ENCODE measurements at places on chromosomes 5 and 9.

DNA sequence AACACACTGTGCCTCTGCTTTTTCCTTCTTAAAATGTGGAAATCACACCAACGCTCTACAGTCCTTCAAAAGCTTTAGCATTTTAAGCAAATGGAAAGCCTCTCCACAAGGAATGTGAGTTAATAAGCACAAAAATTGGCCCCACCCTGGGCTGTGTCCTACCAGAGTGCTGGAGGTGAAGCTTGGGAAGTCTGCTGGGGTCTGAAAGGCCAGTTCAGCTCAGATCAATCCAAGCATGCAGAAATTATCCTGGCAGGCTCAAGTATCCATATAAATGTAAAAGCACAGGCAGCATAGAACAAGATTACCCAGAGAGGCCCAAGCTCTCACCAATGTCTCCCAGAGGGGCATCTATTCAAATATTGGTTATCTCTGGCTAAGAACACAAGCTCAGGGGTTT, 98.5 kb downstream of the ESM1 start:
- no peaks in the 10 kb centered on the region for H3K36me3 ChIP-seq
- no peak overlapping the region for H3K27ac ChIP-seq
- no peak overlapping the region for H3K4me3 ChIP-seq
- H3K27me3 ChIP-seq, result peaks cover 74% of the 10 kb centered on the region

- peak overlapping the region; percentile 97 for H3K4me3 ChIP-seq
- peaks cover 4% of the 10 kb centered on the region for H3K36me3 ChIP-seq
- peaks cover 15% of the 10 kb centered on the region for H3K4me1 ChIP-seq
- no peaks in the 10 kb centered on the region for H3K27me3 ChIP-seq
These were observed 817 bp upstream of the GNE start for GRCh38 chr9:36258996-36259533.

GRCh38 chr5:72658761-72659540, 151.7 kb upstream of the ZNF366 start:
- H3K27me3 ChIP-seq, result peaks cover 2% of the 10 kb centered on the region
- no peak overlapping the region for H3K27ac ChIP-seq
- no peaks in the 10 kb centered on the region for H3K4me1 ChIP-seq
- H3K4me3 ChIP-seq, result no peak overlapping the region
- no peaks in the 10 kb centered on the region for H3K36me3 ChIP-seq

GRCh38 chr9:114157516-114158176, 2.3 kb downstream of the COL27A1 start:
- peaks cover 32% of the 10 kb centered on the region for H3K27me3 ChIP-seq
- H3K4me3 ChIP-seq, result no peak overlapping the region
- DNase-seq, result no peak
- H3K36me3 ChIP-seq, result no peaks in the 10 kb centered on the region
- H3K27ac ChIP-seq, result no peak overlapping the region
- peaks cover 11% of the 10 kb centered on the region for H3K4me1 ChIP-seq

DNA sequence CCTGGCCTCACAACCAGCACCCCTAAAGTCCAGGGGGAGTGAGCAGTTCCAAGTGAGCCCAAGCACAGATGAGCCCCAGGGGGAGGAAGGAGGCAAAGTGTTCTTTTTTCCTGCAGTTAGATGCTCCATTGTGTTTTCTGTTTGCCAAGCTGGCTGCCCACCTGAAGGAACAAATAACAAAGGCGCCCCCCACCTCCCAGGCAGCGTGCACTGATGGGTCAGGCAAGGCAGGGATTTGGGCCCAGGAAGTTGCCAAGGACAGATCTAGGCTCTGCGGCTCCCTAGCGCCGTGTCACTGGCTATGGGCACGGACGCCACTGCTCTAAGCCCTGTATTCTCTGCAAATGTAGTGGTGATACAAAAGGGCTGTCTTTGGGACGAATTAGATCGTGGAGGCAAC, 21.8 kb downstream of the FGF1 start:
- no peaks in the 10 kb centered on the region for H3K36me3 ChIP-seq
- no peak for DNase-seq
- H3K4me1 ChIP-seq, result no peaks in the 10 kb centered on the region
- H3K27me3 ChIP-seq, result peaks cover 3% of the 10 kb centered on the region

- no peaks in the 10 kb centered on the region for H3K36me3 ChIP-seq
- H3K4me1 ChIP-seq, result peaks cover 7% of the 10 kb centered on the region
- DNase-seq, result no peak
- no peak overlapping the region for H3K27ac ChIP-seq
- peaks cover 6% of the 10 kb centered on the region for H3K27me3 ChIP-seq
- H3K4me3 ChIP-seq, result no peak overlapping the region
These were observed 7.4 kb upstream of the ELL2 start for GRCh38 chr5:95969055-95969454.
